GM18507 (cell line): ENCODE measurements at places on chromosomes 16 and 17.

DNA sequence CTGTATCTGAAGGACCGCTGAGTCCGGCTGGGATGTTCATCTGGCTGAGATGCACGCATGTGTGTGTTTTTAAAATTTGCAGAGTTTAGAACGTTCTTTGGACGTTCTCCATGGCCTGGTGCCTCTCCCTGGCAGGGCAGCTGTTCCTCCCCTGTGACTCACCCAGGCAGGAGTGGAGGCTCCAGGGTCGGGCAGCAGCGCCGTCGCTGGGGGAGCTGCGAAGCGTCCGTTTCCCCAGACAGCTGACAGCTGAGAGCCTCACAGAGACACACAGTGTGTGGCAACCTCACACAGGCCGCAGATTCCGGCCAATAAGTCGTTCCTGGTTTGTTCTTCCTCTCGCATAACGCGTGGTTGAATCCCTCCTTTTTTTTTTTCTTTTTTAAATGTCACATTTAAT lies 80.6 kb downstream of the OR1D5 start:
- no peak for DNase-seq

DNA sequence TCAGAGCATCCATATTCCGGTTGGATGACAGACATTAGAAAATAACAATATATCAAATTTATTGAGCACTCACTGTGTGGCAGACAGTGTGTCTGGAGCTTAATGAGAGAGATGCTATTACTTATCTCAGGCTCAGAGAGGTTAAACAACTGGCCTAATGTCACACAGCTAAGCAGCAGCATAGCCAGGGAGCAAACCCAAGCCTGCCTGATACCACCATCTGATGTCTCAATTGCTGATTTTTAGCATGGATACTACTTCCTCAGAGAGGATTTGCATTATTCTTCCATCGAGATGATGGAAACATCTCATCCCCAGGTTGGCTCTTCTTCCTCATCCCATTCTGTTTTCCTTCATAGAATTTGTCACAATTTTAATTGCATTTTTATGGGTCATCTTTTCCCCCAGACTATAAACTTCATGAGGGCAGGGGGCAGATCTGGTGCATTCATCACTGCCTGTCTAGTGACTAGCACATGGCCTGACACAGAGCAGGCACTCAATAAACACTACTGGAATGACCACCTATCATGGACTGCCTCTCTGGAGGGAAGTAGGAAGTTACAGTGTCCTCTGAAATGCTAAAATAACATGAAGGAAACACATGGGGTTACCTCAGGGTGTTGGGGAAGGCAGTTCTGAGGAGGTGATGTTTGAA lies 344.8 kb upstream of the CCL2 start:
- no peak for DNase-seq

DNA sequence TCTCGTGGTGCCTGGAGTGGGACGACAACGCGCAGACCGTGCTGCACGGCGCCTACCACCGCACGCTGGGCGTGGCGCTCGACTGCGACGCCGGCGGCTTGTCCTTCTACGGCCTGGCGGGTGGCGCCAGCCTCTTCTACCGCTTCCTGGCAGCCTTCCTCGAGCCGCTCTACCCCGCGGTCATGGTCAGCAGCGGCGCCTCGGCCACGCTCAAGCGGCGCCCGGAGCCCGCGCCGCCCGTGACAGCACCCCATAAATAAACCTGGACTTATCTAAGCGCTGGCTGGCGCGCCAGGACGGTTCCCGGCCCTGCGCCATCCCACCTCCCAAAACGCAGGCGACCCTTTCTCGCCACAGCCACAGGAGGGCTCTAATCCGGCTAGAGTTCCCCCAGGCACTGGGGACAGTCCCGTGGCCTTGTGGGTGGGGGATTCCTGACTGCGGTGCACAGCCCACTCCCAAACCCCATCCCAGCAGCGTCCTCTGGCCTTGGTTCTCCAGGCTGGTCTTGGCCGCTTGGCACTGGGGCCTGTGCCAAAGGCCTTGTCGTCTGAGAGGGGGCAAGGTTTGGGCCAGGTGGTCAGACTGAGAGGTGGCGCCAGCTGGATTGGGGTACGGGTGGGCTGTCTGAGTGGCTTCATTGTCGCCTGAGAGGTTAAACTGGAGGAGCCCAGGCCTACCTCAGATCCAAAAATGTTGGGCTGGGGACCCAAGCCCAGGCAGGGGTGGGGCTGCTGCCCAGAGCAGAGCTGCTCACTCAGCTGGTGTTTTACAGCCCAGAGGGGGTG lies 10.1 kb upstream of the SLC16A5 start:
- peak; percentile 69 for DNase-seq

DNA sequence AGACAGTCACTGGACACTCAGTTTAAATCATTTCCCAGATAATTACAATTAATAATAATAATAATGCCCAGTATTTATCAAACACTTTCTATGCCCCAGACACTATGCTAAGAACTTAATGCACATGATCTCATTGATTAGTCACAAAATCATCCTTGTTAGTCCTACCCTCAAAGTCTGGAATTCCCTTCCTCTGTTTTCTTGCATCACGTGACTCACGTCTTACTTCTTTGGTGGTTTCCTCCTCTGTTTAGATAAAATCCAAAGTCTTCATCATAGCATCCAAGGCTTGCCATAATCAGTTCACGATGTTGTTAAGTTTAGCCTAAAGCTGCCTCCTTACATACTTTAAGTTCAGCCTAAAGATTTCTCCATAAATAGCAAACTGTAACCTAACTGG lies 471.9 kb downstream of the PMP22 start:
- no peak for DNase-seq

DNA sequence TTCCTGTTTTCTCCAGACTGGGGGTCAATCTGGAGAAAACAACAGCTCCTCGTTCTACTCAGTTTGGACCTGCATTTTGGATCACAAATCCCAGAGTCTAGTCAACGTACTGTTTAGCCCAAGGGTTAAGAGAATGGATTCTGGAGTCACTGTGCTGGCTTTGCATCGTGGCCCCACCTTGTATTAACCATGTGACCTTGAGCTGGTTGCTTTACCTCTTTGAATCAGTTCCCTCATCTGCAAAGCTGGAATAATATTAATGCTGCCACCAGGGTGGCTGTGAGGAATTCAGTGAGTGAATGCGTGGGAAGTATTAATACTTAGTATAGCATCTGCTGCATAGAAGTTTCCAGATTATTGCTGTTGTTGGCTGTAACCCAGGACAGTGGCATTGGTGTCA lies 11.3 kb upstream of the DHRS7C start:
- DNase-seq, result no peak

DNA sequence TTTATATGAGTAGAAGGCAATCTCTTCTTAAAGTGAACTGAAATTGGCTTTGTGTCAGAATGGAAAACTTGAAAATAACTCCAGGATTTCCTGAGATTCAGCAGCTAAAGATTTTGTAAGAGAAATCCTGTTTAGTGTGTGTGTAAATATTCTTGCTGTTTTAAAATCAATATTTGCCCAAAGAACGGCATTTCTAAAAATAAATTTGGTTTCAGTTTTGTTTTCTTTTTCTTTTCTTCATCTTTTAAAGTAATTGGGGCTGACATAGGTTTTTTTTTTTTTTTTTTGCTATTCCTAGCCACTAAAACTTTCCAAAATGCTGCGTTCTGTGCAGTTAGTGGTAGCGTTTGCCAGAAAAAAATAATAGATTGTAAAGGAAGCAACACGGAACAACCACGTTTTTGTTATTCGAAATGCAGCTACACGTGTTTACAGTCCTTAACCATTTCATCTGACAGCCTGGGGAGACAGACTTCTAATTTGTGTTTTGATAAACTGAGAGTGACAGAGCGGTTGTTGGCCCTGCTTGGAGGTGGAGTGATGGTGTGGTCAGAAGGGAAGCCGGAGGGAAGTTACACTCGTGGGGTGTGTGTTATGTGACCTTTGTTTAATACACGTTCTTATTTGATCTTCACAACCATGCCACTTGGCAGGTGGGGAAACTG lies 21.6 kb upstream of the SMPD3 start:
- no peak for DNase-seq

DNA sequence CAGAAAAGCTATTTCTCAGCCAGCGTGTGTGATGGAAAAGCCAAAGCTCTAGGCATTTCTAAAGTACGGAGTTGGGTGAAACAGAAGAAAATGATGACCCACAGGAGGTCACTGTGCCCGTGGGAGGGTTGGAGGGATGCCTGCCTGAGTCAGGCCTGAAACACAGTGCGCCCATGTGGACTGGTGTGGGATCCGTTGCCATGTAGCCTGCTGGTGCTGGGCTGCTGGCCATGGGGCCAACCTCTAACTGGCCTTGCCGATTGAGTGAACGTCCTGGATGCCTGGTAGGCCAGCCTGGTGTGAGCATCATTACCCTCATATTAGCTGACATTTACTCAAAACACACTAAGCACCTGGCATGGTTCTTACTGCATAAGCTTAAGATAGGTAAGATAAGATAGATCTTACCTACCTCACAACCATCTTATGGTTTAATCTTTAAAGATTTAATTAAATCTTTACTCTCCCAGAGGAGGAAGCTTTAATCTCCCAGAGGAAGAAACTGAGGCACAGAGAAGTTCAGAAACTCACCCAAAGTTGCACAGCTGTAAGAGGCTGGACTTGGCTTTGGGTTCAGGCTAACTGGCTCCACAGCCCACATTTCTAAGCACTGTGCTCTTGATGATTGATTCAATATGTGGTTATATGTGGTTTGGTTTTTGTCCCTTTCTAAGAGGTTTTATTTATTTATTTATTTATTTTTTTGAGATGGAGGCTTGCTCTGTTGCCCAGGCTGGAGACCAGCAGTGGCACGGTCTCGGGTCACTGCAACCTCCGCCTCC lies 15.7 kb downstream of the MGAT5B start:
- DNase-seq, result no peak

GRCh38 chr17:45924332-45924820 lies 30.0 kb downstream of the MAPT start:
- DNase-seq, result no peak

DNA sequence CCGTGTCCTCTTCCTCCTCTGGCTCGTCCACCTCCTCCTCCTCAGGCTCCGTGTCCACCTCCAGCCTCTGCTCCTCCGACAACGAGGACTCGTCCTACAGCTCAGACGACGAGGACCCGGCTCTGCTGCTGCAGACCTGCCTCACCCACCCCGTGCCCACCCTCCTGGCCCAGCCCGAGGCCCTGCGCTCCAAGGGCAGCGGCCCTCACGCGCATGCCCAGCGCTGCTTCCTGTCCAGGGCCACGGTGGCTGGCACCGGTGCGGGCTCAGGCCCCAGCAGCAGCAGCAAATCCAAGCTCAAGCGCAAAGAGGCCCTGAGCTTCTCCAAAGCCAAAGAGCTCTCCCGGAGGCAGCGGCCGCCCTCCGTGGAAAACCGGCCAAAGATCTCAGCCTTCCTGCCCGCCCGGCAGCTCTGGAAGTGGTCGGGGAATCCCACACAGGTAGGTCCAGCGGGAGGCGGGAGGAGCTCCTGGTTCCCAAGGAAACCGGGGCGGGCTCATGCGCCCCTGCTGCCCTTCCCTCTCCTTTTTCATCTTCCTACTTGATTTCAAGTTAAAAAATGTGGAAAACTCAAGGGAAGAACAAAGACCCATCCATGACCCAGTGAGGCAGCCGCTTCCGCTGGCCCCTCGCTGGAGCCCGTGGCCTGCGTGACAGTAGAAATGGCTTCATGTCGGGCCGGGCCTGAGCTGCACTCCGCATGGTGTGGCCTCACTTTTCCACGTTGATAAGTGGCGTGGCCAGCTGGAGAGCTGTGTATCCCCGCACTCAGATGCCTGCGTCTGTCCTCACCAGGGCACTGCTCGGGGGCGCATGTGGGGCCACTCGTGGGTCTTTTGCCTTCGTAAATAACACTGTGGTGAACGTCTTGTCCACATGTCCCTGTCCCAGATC lies 50.7 kb downstream of the ACTG1 start:
- no peak for DNase-seq

DNA sequence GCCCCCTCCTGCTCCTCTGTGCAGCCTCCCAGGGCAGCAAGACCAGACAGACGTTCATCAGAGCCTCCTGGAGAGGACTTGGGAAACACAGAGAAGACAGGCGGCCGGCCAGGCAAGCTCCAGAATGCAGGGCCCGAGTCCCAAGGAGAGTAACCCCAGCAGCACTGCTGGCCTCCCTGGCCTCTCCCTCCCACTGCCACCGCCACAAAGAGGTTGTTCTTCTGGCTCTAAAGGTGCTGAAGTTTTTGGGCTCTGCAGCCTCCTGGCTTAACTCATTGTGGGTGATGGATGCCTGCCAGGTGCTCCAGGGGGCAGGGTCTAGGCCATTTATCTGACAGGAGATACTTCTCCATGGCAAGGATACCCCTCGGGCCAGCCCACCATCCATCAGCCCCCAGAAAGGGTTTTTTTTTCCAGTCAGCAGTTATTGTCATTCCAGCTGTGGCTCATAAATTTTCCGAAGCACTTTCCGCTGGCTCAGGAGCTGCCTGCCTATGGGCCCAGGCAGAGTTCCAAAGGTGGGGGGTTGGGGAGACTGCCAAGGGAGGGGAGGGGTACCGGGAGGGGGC lies 32.0 kb upstream of the MRPS23 start:
- DNase-seq, result no peak

DNA sequence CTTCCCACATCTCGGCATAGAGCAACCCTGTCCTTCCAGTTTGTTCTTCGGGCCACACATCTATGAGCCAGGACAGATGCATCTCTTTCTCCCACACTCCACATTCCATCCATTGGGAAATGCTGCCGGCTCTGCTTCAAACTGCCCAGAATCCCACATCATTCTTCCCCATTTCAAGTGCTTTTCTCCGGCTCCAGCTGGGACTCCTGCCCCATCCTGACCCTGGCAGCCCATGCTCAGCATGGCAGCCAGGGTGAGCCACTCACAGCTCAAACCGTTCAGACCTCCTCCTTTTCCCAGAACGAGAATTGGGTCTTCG lies 132.8 kb upstream of the SDK2 start:
- no peak for DNase-seq

DNA sequence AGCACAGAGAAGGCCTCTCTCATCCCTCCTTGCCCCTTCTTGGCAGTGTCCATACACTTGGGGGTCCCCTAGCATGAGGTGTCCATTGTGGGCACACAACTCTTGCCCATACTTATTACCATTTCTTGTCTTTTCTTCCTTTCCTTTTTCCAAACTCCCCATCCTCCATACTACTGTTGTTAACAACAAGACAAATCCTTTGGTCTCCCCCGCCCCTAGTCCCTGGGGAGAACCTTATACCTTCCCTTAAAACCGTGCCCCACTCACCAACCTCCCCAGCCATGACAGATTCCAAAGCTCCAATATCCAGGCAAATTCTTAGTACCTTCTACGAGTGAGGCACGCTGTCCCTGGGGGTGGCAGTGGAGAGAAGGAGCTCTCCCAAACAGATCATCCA lies 82.9 kb downstream of the GAS7 start:
- no peak for DNase-seq

DNA sequence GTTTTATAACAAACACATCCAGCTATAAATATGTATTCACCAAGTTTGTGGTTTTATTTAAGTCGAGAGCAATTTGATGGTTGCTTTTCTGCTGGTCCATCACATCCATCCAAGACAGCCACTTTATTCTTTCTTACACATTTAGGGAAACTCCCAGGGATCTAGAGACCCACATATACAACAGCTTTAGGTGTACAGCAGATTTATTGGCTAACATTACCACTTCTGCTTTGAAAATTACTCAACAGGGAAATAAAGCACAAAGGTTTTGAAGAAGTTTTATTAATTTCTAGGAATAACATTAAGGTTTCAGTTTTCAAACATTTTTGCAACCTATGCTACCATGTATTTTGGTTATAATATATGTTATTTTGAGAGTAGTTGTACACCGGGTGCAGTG lies 6.9 kb downstream of the ERCC4 start:
- no peak for DNase-seq
